ENCODE measurements at places on chromosomes 7 and 10.
A peak's percentile ranks its signal among the peaks of the same experiment; 100 is the strongest.

DNA sequence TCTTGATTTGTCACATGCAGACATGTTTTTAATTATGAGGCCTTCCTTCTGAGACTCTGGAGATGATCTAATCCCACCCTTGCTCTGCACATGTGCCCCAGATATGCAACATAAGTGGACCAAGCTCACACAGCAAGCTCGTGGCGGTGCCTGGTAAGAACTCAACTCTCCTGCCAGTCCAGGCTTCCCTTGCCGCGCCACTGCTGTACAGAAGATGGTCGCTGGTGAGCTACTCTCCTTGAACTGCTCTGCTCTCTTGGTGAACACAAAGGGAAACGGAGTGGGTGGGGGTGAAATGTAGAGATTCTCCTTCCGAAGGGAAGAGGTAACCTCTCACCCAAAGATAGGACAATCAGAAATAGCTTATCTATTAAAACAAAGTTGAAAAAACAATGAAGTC lies 25.7 kb downstream of the MYOF start:
- H3K27ac ChIP-seq: no peak overlapping the region
- no peak for DNase-seq
- no peaks in the 10 kb centered on the region for H3K27me3 ChIP-seq

GRCh38 chr7:97145068-97145467 lies 27.6 kb downstream of the SDHAF3 start:
- no peak overlapping the region for H3K27ac ChIP-seq
- no peak overlapping the region for H3K4me3 ChIP-seq
- no peaks in the 10 kb centered on the region for H3K4me1 ChIP-seq
- no peak for DNase-seq

- H3K27ac ChIP-seq: no peak overlapping the region
- no peak overlapping the region for H3K4me3 ChIP-seq
- H3K4me1 ChIP-seq: no peaks in the 10 kb centered on the region
- no peak for DNase-seq
- no peaks in the 10 kb centered on the region for H3K36me3 ChIP-seq
These were observed 414.7 kb upstream of the NRP1 start for GRCh38 chr10:33749067-33749735.

DNA sequence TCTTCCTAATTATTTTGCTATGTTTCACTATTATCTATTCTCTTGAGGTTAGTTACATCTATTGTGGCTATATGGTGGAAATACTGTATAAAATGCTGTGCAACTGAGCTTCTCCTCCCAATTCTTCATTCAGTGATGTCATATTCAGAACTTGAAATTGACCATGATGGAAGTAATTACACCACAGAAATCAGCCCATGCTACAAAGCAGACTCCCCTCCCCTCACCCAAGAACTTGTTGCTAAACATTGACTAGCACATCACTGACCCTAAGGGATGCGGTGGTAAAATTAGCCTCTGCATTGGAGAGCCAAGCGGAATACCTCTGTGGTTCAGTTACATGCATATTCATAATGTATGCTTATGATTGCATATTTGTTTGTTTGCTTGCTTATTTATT lies 8.8 kb downstream of the CALD1 start:
- no peak for DNase-seq
- no peaks in the 10 kb centered on the region for H3K27me3 ChIP-seq
- H3K4me1 ChIP-seq: no peaks in the 10 kb centered on the region

DNA sequence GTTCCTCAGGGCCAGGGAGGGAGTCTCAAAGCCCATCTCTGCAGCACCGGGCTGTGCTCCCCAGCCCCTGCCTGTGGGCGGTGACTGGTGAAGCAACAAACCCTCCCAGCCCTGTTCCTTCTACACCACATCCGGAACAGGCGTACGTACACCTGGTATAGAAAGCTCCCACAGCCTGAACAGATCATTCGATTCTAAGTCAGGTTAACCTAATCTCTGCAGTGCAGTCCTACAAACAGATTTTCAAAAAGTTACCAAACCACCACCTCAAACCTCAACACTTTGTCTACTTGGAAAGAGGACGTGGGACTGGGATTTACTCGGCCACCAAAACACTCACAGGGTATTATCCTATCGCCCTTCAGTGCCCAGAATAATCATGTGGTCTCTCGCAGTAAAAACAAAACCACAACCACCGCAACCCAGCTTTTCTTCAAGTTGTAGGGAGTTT lies 238.4 kb downstream of the DIP2C start:
- peak; percentile 89 for DNase-seq
- H3K27me3 ChIP-seq: peaks cover 13% of the 10 kb centered on the region
- H3K36me3 ChIP-seq: no peaks in the 10 kb centered on the region

- peaks cover 8% of the 10 kb centered on the region for H3K4me1 ChIP-seq
- H3K27ac ChIP-seq: no peak overlapping the region
- no peaks in the 10 kb centered on the region for H3K27me3 ChIP-seq
- DNase-seq: no peak
- no peak overlapping the region for H3K4me3 ChIP-seq
These were observed 19.8 kb downstream of the HKDC1 start for GRCh38 chr10:69239816-69240434.

- DNase-seq: peak; percentile 86
- peaks cover 43% of the 10 kb centered on the region for H3K27me3 ChIP-seq
- peak within 1 kb of the TSS; percentile 81 for H3K4me3 ChIP-seq
- H3K27ac ChIP-seq: peak within 1 kb of the TSS; percentile 39
- H3K36me3 ChIP-seq: peaks cover 7% of the 10 kb centered on the region
These were observed at the start of gene DNAH11 for GRCh38 chr7:21542891-21543527. DNAH11 (plus strand) TSS chr7:21543039; CDS start chr7:21543246, 207 bp downstream.

Data from activated CD4-positive, alpha-beta T cell treated with anti-CD3 and anti-CD28 coated beads, Interleukin-2, amount 10 ng/mL, durations not matched to agents 24 days and 14 days (primary cell).